Right lung (tissue), 10 donors: ENCODE measurements at places on chromosomes 11 and 22. TPM values are rescaled to one million over a fixed set of nuclear protein-coding genes. Genes with fewer than 3 reads are reported as not detected.

Gene GAL3ST3
- 0.21 TPM for polyA plus RNA-seq

Gene BCR
- polyA plus RNA-seq = 36.6 TPM

Gene TMEM135
- 27.1 TPM for polyA plus RNA-seq

Gene SLC22A6
- not detected for polyA plus RNA-seq

Gene SCUBE1
- polyA plus RNA-seq = 3.1 TPM

Gene OTOG
- polyA plus RNA-seq = 0.06 TPM

Gene REXO2
- polyA plus RNA-seq = 65.4 TPM

DNA sequence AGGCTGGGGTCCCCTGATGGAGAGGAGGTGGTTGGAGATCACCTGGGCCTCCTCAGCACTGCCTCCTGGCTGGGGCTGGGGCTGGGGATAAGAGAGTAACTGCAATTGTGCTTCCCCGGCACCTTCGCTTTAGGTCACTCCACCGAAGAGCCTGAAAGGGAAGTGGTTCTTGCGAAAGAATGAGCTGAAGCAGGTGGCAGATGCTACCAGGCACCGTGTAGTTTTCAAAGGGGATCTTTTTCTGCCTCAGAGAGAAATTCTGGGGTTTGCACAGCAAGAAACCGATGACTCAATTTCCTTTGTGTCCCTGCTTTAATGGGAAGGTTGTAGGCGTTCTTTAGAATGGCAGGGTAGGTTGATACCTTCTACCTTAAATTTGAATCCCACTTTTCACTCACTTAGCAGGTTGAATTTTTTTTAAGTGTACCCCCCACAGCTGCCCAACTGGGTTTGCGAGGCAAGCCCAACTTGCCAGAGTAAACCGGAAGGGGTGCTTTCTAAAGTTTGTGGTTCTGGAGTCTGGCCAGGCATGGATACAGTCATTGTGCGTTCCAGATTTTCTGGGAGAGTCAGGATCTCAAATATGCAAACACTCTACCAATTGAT, 5.3 kb downstream of the CD44 start:
- no peak for DNase-seq

- no peak for DNase-seq
These were observed 44.4 kb downstream of the GDPD5 start for GRCh38 chr11:75481223-75481921.

DNA sequence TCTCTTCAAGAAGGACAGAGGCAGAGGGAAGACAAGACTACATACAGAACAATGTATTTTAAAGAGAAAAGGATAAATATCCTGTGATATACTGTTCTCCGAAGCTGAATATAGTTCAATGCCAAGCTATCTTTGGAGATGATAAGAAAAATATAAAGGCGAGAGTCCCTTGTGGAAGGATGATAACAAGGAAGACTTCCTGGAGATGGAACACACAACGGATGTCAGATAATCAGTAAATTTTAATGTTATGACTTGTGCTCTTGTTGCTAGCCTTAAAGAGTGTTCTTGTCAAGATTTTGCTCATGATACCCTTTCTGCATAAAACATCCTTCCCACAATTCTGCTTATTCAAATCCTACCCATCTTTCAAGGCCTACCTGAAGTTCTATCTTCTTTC, 6.8 kb upstream of the CTR9 start:
- no peak for DNase-seq

DNA sequence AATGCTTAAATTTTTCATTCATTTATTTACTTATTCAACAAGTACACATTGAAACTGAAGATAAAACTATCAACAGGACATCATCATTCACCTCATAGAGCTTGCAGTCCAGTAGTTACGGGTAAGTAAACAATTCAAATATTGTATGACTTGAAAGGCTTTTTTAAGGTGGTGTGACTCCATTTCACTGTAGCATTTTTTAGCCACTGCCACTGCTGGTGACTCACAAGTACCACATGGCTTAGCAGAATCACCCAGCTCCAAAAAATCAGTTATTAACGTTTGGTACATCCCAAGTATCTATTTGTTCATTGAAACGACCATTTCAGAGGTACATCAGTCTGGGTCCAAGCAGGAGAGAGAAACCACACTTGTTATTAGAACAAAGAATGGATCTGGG, 427.9 kb upstream of the DDI1 start:
- no peak for DNase-seq

DNA sequence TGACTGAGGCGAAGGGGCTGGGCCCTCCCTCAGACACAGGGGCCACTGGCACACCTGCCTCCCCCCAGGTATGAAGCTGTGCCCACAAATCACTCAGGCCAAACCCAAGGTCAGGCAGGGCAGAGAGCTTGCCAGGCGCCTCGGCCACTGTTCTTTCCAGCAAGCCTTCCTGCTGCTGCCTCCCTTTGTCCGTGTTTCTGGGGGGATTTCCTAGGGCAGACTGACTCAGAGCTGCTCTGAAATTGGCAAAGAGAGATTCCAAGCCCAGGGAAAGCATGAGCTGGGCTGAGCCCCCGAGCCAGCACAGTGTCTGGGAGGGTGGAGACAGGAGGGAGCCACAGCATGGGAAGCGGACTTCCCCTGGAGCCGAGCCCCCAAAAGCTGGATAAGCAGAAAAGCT, 33.2 kb downstream of the PPP2R1B start:
- peak; percentile 8 for DNase-seq

DNA sequence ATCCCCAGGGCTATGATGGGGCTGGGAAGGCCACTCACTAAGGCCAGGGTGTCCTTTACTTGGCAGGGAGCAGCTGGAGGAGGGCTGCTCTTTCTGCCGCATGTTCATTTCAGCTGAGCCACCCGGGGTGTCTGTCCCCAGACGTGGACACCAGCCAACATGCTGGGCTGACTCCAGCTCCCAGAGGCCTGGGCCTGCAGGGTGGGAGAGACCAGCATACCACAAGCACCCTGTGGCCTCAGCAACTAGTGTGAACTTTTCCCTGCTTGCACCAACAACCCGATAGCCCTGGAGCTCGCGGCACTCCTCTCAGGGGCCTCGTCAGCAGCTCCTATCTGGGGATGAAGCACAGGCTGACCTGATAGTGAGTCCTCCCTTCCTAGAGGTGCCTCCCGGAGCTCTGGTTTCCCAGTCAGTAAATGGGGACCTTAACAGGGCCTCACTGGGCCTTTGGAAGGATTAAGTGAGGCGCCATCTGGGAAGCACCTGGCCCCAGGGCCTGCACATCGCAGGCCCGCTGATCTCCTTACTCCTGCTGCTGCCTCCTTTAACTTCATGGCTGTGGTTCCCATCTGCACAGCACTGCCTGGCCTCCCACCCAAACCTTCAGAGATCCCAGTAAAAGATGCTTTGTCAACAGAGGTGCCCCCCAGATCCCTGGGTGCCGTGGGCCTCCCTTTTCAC, 83.4 kb downstream of the GALNT18 start:
- no peak for DNase-seq

DNA sequence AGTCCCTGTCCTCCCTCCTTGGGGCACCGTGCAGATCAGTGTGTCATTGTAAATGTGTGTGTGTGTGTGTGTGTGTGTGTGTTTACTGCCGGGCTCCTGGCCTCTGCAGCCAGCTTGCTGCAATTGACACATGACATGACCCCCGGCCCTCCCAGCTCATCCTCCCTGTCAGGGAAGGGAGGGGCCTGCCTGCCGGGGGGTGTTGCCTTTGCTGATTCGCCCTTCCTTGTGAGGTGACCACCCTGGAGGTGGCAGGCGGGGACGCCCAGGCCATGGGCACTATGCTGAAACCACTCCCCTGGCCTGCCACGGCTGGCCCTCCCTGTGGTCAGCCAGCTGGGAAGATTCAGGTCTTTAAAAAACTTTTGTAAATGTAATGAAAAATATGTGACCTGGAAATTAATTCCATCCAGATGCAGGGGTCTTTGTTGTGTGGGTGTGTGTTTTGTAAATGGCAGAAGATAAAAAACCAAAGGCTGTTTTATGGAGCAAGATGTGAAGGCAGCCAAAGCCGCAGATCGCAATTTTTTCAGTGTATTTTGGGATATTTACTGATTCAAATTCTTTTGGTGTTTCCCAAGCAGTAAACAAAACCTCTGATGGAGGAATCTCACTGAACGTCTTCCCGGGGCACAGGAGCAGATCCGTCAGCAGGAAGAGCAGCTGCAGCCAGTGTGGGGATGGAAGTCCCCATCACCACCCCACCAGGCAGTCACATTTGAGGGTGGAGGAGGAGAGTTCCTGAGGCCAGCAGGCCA, 23.2 kb downstream of the SHISAL1 start:
- no peak for DNase-seq

GRCh38 chr11:46305295-46305694, 27.8 kb downstream of the CREB3L1 start:
- DNase-seq = no peak

GRCh38 chr11:73266646-73267020, 5.5 kb upstream of the P2RY6 start:
- DNase-seq = no peak

DNA sequence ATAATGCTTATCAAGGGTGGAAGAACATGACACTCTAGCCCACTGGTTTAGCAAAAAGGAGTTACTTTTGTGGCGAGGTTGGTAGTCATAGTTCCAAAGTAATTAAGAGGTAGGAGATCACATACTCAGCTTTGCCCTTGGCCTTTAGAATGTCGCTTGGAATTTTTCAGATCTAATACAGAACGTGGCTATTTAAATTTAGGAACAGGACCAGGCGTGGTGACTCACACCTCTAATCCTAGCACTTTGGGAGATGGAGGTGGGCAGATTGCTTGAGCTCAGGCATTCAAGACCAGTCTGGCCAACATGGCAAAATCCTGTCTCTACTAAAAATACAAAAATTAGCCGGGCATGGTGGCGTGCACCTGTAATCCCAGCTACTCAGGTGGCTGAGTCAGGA, 26.1 kb upstream of the ZNRF3 start:
- no peak for DNase-seq

DNA sequence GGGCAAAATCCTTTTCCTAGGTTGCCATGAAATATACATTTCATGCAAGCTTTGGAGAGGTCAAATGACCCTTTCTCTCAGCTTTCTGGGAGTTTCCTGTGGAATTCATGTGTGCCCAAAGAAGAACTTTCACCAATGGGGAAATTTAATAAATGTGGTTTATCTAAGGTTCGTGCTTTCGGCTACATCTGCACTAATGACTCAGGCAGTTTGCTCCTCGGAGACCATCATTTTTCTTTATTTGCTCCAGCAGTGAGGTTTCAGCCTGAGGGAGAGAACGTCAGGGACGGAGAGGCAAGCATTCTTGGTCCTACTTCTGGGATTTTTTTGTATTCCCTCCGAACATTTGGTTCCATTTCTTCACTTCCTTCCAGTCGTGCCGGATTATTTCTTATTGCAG, 85.2 kb downstream of the FLI1 start:
- DNase-seq = no peak

DNA sequence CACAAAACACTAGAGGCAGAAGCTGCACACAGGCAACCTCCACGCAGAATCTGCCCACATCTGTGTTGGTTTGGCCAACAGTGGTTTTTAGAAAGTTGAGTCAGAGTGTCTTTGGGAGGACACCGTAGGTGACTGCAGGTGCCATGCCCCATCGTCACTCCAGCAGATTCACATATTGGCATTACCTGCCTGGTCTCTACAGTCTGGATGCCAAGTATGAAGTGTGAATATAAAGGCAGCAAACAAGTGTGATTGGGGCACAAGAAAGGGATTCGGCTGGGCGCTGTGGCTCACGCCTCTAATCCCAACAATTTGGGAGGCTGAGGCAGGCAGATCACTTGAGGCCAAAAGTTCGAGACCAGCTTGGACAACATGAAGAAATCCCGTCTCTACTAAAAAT, 11.0 kb upstream of the FXYD2 start:
- no peak for DNase-seq

DNA sequence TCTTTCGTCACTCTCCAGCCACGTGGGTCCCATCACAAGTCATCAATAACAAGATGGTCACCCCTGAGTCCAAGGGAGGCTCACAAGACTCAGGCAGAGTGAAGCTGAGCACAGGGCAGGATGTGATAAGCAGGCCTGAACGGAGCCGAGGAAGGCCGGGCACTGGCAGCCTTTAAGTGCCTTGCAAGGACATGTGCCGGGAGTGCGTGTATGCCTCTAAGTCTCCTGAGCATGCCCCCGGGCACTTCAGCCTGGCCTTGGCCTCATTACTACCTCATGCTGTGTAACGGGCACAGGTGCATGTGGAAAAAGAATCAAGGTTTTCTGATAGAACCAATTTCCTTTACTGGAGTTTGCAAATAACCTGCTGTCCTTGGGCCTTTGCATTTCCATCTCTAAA, 55.8 kb downstream of the UBASH3B start:
- DNase-seq = no peak

DNA sequence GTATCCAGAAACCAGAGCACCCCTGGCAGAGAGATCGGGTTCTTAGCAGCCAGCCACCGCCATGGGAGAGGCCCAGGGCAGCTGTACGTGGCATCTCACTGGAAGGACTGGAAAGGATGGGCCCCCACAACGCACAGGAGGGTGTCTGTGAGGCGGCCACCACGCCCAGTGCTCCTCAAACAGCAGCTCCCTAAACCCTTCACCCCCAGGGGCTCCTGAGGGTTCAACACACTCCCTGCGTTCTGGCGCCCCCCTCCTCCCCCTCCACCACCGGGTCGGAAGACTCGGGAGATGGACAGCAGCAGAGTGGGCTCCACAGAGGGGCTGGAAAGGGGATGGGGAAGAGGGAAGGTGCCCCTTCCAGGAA, 1.1 kb downstream of the MAPK12 start:
- no peak for DNase-seq

DNA sequence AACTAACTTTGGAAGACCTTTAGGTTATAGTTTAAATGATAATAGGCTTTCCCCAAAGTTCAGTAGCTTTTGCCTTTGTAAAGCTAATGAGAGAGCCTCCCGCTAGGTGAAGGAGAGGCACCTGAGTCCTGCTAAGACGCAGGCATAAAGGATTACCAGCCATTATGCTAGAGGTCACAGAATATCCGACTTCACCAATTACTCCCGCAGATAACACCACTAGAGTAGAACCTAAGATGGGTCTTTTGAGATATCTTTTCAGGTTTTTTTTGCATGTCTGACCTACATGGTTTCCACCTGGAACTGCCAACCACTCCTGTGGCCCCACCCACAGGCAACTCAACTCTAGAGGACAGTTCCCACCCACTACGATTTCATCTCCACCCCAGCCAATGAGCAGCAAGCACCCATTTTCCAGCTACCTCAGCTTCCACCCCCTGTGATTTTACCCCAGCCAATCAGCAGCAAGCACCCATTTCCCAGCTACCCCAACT, 314.3 kb downstream of the BRD1 start:
- DNase-seq = no peak

DNA sequence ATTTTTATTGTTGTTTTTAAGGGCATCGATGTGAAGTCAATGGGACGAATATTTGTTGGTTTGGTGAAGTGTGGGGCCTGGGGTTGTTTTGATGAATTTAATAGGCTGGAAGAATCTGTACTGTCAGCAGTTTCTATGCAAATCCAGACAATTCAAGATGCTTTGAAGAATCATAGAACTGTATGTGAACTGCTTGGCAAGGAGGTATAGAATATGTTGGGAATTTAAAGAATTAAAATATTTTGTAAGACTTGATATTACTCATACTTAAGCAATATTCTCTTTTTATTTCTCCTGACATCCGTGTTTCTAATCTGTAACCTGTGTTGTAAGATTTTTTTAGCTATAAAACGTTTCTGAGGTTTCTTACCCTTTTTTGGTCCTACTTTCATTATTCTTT, 61.6 kb downstream of the DYNC2H1 start:
- DNase-seq = no peak
